Brain (organoid and tissue), 16 donors: ENCODE measurements at places on chromosomes 2 and 18.

- peak; percentile 4 for DNase-seq
Observed at GRCh38 chr2:18067588-18068384, 189.3 kb downstream of the KCNS3 start.

GRCh38 chr18:7064346-7064745 is 53.3 kb downstream of the LAMA1 start:
- DNase-seq = no peak

GRCh38 chr2:136254681-136255080 is 136.7 kb upstream of the CXCR4 start:
- DNase-seq = no peak

GRCh38 chr2:133789743-133790142 is 221.5 kb upstream of the NCKAP5 start:
- no peak for DNase-seq

DNA sequence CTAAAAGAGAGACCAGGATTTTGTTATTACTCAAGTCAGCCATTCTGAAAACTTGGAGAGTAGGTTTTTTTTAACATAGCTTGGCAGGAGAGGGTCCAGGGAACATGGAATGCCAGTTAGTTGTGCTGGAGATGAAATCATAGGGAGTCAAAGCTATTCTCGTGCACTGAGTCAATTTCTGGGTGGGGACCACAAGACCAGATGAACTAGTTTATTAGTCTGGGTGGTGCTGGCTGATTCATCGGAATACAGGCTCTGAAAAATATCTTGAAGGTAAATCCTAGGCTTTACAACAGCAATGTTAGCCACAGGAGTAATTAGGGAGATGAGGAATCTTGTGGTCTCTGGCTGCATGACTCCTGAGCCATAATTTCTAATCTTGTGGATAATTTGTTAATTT is 921.4 kb downstream of the TRIB2 start:
- DNase-seq = no peak

- DNase-seq = no peak
Observed at GRCh38 chr18:21115519-21116411, 4.2 kb upstream of the ROCK1 start.

- no peak for DNase-seq
Observed at GRCh38 chr2:164781394-164781793, 60.2 kb downstream of the COBLL1 start.

- DNase-seq = no peak
Observed at GRCh38 chr2:1740716-1741589, 3.4 kb downstream of the PXDN start.

DNA sequence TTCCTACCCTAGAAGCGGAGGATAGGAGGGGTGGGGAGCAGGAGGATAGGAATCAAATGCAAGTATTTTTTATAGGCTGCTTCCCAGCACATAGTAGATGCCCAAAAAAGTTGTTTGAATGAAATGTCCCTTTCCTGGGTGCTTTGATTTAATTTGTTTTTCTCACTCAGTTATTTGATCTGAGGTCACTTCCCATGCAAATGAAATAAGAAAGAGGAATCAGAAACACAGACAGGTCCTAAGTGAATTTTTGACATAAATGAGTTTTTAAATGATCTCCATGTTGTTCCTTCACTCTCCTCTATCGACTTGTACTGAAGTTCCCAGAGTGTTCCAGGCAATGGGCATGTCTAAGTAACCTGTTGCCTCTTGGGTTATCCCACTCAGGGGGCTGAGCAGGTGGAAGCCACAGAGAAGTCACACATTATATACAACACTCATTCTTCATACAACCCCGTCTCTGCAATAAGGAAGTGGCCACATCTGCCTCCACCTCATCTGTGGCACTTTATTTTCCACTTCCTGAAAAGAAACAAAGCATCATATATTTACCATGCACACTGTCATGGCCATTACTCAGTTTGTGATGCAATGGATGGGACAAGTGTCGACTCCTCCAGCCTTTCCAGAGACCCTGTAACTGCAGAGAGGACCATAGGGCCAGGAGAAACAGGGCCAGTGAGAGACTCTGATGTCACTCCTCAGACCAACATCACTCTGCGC is 81.9 kb upstream of the ZNF397 start:
- DNase-seq = no peak

GRCh38 chr18:33269223-33269622 is 171.3 kb downstream of the CCDC178 start:
- no peak for DNase-seq

DNA sequence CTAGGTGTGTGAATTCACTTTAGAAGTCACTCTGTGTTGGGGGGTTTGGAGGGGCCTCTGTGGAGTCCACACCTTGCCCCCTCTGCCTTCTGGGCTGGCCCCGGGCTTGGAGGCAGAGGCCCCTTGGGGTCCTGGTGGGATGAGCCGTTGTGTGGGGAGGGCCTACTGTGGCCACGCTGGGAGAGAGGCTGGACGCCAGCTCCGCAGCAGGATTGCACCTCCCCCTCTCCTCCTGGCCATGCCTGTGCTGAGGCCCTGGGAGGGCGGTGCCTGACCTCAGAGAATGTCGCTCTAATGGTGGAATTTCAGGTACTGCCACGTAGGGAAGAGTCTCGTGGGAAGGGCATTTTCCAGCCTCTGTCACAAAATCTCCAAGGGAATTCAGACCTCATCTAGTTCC is 237.0 kb downstream of the ATAD2B start:
- no peak for DNase-seq

GRCh38 chr2:9782197-9782719 is 61.0 kb upstream of the TAF1B start:
- peak; percentile 77 for DNase-seq

GRCh38 chr2:234329202-234329960 is 167.5 kb downstream of the ARL4C start:
- DNase-seq = no peak

- no peak for DNase-seq
Observed at GRCh38 chr2:161436411-161436810, 20.3 kb downstream of the TBR1 start.
